NCI-H1105 treated with DMSO at 0.1 percent for 48 hours (cell line): ENCODE measurements at places on chromosomes 4 and X.
A peak's percentile ranks its signal among the peaks of the same experiment; 100 is the strongest.

DNA sequence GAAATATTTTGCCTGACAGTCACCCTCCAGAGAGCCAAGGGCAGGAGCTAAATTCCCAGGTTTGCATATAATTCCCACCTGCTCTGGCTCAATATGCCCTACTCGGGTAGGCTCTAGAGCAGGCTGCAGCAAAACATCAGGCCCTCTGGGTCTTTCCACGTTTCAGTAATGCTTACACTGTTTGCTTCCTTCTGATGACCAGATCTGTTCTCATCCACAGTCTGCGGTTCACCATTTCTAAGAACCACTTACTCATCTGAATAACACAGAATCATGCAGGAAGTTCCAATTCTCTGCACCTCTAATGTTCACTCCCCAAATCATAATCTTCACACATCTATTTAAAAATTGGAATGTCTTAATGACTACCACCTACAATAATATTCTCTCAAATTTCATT is 141.4 kb downstream of the PPP3CA start:
- DNase-seq, result no peak

DNA sequence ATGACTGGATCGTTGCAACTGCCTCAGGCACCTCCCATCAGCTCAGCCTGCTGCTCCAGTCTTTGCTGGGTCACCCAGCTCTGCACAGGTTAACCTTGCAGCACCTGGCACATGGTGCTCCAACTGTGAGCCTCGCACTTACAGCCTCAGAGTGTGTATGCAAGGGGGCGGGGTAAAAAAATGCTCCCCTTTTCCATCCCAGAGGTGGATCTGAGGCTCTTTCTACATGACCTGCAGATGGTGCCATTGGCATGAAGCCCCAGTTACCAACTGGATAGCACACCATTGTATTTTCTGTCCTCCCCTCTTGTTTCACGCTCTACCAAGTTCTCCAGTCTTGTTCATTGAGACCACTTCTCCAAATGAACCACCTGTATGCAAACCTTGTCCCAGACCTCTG is 46.2 kb upstream of the TRPC3 start:
- no peak for DNase-seq

DNA sequence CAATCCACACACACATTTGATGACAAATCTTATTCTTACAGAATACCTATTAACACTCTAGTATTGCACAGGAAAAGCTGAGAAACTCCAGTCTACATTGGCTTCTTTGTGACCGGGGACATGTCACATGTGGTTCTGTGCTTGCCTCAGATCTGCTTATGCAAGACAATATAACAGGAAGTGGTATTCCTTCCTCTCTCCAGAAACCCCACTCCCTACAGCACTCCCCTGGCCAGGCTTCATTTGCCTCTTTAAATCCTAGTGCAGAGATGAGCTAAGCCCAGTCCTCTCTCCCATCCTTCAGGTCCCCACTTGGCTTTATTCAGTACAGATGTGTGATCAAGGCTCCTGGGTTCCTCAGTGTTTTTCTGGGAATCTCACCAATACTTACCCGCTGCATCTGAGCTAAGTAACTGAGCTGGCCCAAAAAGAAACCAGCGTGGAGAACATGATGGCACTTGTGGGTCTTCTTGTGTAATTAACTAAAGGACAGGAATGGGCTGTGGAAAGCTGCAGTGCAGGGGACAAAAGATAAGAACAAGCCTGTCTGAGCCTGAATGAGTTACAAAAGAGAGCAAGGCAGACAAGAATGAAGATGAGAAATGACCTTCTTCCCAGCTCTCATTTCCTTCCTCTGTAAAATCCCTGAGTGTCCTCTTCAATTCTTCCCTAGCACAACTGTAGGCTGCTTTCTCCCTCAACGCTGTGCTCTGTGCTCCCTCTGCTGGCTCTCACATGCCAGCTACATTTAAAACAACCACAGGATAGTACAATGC is 105.6 kb downstream of the HNRNPD start:
- peak; percentile 37 for DNase-seq

DNA sequence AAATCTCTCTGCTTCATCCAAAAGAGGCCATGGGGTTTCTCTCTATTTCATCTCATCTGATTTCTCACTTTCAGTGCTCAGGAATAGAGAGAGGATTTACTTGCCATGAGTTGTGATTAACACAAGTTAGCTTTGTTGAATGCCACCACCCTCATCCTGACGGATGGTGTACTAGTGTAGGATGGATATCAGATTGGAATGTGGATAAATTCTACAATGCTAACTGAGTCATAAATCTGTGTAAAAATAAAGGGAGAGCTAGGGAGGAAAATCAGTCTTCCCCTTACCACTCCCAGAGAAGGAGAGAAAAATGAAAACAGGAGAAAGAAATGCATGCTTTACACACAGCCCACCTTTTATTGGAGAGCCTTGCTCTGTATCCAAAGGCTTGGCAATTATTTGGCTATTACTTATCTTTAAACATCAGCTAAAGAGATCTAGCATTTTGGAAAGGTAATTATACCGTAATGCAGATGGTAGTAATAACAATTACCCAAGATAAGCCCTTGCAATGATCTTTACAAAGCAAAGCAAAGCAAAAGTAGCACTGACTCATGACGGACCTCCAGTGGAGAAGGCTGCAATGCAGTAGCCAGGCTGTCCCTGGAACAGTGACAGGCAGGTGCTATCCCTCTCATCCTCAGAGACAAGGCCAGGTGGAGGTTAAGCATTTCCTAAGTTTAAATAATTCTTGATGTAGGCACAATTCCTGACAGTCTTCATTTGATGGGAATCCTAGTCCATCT is 306.3 kb upstream of the PPARGC1A start:
- DNase-seq, result peak; percentile 18

- DNase-seq, result no peak
These were observed 1330.6 kb upstream of the ADGRL3 start for GRCh38 chr4:59869559-59869958.

DNA sequence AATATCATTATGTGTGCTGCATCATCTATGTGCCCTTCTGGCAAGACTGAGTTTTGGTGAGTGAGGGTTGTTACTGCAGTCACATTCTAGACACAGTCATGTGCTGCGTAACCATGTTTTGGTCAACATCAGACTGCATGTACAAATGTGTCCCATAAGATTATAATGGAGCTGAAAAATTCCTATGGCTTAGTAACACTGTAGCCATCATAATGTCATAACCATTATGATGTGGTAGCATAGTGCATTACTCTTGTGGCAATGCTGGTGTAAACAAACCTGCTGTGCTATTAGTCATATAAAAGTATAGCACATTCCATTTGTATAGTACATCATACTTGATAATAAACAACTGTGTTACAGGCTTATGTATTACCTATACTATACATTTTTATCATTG is 198.1 kb upstream of the NUDT6 start:
- no peak for DNase-seq
